ENCODE measurements at places on chromosomes 12 and 14.

- no peak for DNase-seq
Measured at GRCh38 chr12:131242741-131243496, 289.2 kb downstream of the ADGRD1 start.

GRCh38 chr14:52706286-52706685, 714 bp upstream of the PSMC6 start:
- no peak for DNase-seq

GRCh38 chr12:122138616-122139015, 35.4 kb downstream of the IL31 start:
- no peak for DNase-seq

GRCh38 chr14:102565959-102566358, 26.5 kb upstream of the RCOR1 start:
- no peak for DNase-seq

DNA sequence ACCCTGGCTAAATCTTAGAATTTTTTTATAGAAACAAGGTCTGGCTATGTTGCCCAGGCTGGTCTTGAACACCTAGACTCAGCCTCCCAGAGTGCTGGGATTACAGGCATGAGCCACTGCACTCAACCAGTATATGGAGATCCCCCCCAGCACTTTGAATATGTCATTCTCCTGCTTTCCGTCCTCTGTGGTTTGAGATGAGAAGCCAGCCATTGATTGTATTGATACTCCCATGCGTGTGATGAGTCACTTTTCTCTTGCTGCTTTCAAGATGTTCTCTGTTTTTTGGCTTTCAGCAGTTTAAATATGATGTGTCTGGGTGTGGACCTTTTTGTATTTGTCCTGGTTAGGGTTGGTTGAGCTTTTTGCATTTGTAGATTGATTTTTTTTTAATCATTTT, 75.2 kb upstream of the DNM1L start:
- DNase-seq = no peak

- no peak for DNase-seq
Measured at GRCh38 chr12:79174626-79175025, 310.1 kb downstream of the SYT1 start.

- DNase-seq = no peak
Measured at GRCh38 chr12:89289720-89290119, 62.6 kb downstream of the DUSP6 start.

DNA sequence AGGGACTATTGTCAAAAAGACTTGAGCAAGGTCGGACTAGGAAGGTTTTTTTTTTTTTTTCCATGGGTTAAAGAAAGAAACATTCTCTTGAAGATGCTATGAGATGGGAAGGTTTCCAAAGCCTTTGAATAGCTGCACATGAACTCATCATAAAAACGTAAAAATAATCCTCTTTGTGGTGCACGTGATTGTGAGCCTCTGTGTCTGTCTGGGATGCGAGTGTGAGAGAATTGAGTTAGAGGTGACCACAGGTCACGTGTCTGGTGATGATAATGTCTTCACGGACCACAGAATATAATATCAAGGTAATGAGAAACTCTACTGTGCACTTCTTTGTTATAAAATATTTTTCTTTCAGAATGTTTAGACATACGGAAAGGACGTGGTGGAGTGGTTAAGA, 24.3 kb upstream of the ADGRD1 start:
- DNase-seq = no peak

- DNase-seq = no peak
Measured at GRCh38 chr14:105745433-105746123, 219.2 kb downstream of the TMEM121 start.

GRCh38 chr12:88716240-88716639, 136.0 kb upstream of the KITLG start:
- DNase-seq = no peak

DNA sequence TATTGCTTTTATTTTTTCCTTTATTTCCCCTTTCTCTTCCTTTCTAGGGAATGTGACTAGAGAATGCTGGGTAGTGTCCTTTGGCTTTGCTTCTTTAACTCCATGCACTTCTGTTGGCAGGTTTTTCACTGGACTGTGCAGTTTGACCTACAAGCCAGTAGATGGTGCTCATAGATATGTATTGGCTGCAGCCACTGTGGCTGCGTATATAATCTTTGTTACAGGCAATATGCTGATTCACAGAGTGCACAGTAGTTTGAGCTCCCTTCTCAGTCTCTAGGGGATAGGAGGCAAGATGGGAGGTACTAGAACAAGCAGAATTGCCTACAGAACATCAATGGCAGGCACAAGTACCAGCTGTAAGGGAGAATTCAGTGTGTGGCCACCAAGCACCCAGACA, 503.5 kb downstream of the LRFN5 start:
- no peak for DNase-seq

DNA sequence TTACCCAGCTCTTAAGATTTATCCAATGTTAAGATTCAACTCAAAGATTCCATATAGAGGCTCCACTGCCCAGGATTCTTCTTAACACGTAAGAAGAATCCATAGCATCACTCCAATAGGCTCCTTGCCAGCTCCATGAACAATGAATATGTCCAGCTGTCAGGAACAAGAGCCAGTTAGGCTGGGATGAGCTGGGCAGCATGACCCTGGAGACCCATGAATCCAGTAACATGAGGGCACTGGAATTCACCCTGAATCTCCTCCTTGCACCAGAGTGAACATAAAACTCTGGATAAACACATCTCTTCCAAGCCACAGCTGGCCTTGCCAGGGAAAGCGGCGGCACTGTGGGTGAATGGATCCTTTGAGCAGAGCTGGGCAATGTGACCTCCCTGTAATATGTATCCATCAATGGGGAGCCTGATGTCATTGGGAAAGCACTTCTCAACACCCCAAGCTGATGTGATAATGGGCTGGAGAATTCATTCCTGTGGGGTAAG, 24.4 kb upstream of the TC2N start:
- no peak for DNase-seq

GRCh38 chr14:87169362-87169761, 823.6 kb downstream of the GALC start:
- no peak for DNase-seq

DNA sequence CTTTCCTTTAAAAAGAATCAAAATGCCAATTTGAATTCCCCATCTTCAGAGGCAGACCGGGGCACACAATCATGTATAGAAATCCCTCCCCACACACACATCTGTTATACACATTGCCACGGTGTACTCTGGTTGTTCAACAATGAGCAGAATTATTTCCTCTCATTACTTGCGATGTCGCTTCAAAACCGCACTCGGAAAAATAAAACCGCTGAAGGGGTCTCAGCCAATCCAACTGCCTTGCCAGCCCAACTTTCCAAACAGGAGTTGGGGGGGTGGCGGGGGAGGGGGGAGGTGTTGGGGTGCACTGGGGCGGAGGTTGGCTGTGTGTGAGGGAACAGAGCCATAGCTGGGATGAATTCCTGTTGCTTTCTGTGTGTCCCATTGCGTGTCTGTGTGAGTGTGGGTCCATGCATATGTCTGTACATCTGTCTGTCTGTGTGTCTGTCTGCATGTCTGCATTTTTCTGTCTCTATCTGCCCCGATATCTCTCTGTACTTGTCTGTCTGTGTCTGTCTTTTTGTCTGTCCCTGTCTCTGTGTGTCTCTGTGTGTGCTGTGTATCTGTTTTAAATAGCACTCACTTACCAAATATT, 163.6 kb upstream of the TBX3 start:
- no peak for DNase-seq

DNA sequence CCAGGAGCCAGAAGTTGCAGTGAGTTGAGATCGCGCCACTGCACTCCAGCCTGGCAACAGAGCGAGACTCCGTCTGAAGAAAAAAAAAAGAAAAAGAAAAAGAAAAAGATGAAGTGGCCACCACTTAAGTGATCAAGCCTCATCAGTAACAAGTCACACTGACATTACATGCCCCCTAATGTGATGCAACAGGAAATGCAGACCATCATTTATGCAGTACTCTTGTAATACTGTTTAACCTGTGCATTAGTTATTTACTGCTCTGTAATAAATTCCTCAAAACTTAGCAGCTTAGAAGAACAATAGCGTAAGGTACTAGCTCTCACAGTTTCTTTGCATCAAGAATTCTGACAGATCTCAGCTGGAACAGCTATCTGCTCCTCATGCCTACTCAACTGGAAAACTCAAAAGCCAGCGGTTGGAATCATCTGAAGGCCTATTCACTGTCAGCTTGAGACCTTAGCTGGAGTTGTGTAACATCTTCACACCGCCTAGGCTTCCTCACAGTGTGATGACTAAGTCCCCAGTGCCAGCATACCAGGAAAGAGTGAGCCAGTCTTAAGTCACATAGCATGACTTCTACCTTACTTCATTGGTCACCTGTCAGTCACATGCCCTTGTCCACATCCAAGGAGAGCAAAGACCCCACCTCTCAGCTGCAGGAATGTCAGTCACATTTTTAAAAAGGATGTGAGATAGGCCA, 31.5 kb downstream of the EPS8 start:
- DNase-seq = no peak

GRCh38 chr14:44803239-44803905, 158.4 kb downstream of the KLHL28 start:
- no peak for DNase-seq

DNA sequence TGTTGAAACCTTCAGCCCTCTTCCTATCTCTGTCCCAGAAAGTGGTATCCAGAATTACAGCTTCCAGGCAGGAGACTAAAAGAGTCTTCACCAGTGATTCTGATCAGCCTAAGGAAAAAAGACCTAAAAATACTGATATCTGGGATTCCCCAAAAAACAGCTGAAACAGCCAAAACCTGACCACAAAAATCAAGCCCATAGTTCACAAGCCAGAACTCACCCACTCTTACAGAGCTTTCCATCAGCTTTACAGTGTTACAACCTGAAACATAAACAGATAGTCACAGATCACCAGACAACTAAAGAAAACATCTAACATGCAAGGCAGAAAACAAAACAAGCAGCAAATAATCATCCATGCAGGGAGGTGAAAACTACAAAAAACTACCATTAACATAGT, 26.0 kb upstream of the TSPAN8 start:
- no peak for DNase-seq

DNA sequence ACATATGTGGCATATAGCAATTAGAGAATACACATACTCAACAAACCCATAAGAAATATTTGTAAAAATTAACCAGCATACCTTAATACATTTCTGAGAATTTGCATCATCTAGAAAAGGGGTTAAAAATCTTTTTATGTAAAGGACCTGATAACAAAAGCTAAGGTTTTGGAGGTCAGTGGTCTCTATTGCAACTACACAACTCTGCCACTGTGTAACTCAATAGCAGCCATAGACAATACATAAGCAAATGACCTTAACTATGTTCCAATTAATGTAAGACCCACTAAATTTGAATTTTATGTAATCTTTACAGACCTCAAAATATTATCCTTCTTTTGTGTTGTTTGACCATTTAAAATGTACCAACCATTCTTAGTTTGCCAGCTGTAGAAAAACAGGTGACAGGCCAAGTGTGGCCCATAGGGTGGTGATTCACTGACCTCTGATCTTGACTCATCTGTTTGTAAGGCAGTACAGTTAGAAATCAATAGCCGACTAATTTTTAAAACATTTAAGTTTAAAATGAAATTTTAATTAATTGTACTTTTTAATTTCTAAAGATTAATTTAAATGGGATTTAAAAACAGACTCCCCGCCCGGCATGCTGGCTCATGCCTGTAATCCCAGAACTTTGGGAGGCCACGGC, 7.4 kb upstream of the EPS8 start:
- no peak for DNase-seq

- no peak for DNase-seq
Measured at GRCh38 chr14:91750634-91751198, 18.8 kb upstream of the CATSPERB start.

DNA sequence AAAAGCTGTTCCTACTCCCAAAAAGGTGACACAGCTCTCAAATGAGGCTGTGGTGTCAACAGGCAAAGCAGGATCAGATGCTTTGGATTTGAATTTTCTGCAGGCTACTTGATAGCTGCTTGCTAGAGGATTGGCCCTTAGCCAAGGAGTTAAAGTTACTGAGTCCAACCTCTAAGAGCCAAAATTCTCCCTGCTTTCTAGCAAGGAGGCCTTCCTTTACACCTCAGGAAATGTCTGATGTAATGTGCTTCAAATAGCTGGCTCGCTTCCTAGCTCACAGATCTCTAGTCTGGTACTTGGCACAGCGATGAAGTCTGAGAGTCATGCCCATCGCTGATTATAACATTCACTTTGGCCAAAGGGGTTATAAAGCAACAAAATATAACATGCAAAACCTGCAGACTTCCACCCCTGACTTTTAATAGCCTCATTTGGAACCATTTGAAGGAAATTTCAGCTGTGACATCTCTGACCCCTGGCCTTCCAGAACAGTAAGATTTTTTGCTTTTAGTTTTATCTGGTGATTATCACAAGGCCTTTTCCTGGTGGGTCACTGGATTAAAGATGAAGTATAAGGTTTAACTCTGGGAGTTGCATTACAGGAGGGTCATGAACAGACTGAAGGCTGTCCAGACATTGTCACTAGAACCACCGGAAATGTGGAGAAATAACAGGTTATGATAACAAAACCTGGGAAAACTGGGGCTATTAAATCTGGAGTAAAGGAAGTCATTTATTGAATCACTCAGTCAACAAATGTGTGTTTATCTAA, 189.7 kb downstream of the EPS8 start:
- DNase-seq = no peak

DNA sequence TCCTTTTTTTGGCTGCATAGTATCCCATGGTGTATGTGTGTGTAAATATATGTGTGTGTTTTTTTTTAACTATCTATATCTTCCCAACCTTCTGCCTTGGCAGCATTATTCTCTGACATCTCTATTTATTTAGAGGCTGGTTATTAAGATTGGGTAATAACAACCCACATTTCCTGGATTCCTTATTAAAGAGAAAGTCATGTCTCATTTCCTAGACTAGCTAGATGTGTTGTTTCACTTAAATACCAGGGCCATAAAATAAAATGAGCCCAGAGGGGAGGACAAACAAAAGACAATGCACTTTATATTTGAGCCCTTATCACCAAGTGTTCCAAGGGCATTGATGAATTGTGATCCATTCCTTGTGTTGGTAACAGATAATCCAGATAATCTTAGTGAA, 169.1 kb downstream of the SLC5A8 start:
- no peak for DNase-seq

GRCh38 chr14:74545386-74545785, 51.8 kb downstream of the ISCA2 start:
- DNase-seq = no peak

GRCh38 chr14:30528119-30528518, 30.8 kb upstream of the G2E3 start:
- no peak for DNase-seq

DNA sequence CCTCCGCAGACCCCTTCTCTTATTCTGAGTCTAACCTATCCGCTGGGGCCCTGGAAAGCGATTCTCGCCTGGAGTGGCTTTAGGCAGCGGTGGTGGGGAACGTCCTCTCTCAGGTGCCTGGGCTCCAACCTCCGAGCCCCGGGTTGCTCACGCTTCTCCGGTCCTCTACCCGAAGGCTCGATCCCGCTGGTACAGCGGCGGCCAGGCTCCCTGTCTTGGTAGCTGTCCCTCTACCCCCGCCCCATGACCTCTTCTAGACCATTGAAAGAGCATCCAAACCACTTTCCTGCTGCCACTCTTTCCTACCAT, 505 bp upstream of the HEBP1 start:
- no peak for DNase-seq
